RKO (cell line): ENCODE measurements at places on chromosomes 13 and 19.

GRCh38 chr13:46179491-46179908, 2.5 kb downstream of the LCP1 start:
- no peak for DNase-seq

DNA sequence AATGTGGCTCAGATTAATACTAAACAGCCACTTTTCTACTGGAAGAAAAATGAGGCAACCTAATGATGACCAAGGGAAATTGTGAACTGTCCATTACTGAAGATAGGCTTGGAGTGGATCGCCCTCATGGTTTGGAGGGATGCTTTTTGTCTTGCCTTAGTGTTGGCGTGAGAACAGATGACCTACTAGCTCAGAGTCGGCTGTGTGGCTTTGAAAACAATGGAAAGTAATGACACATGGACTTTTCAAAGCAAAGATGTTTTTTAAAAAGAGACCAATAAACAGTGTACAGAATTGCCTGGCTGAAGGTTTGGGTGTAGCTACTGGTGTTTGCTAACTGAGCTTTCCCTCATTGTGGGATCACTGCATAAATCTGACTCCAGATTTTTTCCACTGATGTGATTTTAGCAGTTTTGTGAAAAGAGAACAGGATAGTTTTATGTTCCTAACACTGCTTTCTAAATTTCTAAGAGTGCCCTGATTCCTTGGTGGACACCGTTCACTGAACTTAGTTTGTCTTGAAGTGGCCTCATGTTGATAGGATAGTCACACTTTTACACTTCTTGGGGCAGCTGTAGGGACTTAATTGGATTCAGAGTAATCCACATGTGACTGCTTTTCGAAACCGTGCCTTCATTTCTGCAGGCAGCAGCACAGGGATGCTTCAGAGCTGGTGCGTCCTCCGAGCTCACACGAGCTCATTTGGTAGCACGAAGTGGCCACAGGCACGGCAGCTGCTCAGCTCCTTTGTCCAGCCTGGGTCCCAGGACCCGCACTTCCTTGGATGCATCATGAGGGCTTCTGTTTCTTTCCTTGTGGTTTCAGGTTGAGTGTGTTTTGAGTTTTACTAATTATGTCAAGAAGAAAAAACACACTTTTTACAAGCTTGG, 4.3 kb downstream of the CEBPG start:
- no peak for DNase-seq

DNA sequence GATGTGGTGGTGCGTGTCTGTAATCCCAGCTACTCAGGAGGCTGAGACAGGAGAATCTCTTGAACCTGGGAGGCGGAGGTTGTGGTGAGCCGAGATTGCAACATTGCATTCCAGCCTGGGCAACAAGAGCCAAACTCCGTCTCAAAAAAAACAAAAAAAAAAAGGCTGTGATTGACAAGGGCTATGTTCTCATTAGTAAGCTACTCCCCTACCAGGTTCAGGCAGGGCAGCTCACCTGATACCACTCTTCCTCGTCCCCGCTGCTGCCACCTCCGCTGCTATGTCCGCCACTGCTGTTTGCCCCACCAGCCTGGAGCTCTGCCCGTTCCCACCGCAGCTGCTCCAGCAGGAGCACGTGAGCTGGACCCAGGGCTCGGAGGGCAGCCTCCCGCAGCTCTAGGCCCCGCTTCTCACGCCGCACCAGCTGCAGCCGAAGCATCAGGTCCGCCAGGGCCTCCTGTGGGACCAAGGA, 9.4 kb downstream of the USHBP1 start:
- DNase-seq, result no peak

GRCh38 chr13:22161871-22162270, 491.0 kb downstream of the FGF9 start:
- no peak for DNase-seq

DNA sequence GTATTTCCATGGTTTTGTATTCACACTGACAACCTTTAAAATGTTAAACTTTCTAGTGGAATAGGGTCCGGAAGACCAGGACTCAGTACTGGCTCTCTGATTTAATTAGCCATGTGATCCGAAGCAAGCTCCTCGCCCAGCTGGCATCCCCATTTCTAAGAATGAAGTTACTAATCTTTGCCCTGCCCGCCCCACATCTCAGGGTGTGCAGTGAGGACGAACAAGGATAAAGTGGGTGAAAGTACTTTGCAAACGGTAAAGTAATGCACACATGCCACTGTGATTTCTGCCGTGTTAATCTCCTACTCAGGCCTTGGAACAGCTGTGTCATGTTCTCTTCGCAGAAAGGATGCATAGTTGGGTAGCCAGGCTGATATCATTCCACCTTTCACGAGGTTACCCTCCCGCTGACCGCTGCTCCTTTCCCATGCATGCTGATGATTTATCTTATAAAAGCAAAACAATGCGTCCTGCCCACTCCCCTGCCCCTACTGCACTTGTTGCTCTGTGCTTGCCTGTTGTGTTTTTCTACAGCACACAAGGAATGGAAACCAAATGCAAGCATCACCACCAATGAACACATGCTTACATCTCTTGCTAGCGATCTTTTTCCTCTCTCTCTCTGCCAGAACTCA, 539.0 kb downstream of the EFNB2 start:
- DNase-seq, result no peak

GRCh38 chr19:11111117-11111770, 22.0 kb downstream of the LDLR start:
- DNase-seq, result no peak

DNA sequence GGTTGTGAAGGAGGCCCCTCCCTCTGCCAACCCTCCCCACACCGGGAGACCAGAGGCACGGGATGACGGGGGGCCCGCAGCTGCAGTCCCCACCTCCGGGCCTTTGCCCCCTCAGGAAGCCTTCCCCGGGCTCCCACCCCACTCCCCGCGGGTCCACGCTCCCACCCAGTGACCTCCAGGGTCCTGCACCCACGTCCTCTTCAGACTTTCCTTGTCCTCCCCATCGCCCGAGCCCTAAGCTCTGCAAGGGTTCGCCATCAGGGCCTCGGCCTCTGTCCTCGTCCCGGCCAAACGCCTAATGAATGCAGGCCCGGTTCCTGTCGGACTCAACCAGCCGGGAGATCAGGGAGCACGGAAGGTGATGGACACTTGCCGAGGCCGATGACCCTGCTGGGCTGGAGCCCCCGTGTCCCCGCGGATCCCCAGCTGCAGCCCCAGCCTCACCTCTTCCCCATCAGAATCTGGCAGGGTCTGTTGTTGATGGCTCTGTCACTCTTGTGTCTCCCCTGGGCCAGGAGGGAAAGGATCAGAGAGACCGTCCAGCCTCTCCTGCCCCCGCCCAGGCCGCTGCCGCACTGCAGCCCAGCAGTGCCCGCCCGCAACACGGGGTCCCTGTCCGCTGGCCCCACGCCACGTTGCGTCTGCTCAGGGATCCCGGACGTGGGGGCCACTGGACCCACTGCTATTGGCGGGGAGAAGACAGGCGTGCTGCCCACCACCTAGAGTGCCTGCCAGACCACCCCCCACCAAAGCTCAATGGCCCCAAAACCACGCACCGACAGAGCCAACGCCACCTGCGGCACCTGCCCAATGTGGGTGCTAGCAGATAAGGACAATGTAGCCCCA, 5.7 kb downstream of the ATP8B3 start:
- no peak for DNase-seq

DNA sequence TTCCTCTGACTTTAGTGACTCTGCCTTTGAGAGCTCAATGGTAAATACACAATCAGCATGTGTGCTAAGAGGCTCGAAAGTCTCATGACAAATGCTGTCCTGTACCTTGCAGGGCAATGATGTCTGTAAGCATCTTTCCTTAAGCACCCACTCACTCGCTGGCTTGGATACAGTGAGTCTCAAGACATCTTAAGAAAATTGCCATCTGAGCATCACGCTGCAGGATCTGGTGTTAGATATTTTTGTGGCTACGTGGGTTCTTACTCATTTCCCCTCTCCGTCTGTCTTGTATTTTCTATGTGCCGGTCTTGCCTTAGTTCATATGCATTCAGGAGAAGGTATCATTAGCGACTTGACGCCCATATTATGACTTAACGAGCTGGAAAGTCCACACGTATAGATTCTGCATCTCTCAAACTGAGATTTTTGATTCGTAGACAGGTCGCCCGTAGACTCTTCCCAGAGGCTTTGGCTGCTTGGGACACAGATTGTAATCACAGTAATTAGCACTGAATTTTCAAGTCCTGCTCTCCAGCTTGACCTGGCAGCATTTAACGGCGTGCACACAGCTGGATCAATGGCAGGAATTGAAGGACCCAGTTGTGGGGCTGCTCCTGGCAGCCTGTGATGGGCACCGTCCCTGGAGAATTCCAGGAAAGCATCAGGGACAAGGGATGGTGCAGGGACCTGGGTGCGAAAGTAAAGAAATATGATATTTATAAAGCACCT, 231.2 kb downstream of the ZIC5 start:
- no peak for DNase-seq

GRCh38 chr13:114130131-114130836, 2.1 kb downstream of the RASA3 start:
- DNase-seq, result peak; percentile 36

- no peak for DNase-seq
Observed at GRCh38 chr19:10911579-10912363, 16.7 kb downstream of the YIPF2 start.

DNA sequence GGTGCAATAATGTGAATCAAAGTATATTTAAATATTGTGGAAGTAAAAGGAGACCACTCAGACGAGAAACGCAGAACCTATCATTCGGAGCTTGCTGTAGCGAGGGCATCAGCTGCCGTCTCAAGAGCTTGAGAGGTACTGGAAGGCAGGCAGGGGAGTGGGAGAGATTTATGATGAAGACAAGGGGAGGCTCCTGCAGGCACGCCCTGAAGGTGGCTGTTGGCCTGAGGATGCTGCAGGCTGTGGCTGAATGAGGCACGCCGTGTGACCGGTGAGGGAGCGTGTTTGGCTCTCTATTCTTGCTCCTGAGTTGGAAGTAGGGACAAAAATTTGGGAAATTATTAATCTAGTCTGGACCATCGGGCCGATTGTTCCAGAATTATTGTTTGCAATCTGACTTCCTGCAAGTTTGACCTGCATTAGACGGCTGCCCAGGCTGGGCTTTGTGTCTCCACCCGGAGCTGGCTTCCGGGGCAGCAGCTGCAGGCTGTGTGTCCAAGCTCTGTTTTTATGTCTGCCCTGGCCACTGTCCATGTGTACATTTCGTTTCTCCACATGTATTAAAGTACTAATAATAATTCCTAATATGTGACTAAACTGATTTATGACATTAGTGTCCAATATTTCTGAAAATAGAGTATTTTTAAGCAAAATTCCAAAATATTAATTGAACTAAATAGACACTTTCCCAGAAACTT, 91.1 kb upstream of the ANKRD10 start:
- DNase-seq, result no peak

DNA sequence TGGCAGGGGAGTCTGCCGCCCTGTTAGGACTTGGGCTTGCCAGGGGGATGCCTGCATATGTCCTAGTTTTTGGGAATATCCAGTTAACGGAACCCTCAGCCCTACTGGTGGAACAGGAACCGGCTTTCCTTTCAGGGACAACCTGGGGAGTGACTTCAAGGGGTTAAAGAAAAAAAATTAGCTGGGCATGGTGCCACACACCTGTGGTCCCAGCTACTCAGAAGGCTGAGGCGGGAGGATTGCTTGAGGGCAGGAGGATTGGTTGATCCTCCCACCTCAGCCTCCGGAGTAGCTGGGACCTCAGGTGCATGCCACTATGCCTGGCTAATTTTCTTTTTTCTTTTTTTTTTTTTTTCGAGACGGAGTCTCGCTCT, 22.5 kb downstream of the LDLR start:
- no peak for DNase-seq

GRCh38 chr13:30364876-30365275, 57.4 kb upstream of the UBE2L5 start:
- no peak for DNase-seq

DNA sequence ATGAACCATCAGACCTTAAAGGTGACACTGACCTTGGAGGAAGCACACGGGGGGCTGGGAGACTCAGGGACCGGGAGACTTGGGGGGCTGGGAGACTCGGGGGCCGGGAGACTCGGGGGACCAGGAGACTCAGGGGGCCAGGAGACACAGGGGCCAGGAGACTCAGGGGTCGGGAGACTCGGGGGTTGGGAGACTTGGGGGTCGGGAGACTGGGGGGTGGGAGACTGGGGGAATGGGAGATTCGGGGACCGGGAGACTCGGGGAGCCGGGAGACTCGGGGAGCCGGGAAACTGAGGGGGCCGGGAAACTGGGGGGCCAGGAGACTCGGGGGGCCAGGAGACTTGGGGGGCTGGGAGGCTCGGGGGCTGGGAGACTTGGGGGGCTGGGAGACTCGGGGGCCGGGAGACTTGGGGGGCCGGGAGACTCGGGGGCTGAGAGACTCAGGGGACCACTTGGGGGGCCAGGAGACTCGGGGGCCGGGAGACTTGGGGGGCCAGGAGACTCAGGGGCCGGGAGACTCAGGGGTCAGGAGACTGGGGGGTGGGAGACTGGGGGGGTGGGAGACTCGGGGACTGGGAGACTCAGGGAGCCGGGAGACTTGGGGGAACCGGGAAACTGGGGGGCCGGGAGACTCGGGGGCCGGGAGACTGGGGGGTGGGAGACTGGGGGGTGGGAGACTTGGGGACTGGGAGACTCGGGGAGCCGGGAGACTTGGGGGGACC, 62.9 kb downstream of the RASA3 start:
- no peak for DNase-seq

GRCh38 chr19:30492586-30493270, 120.5 kb downstream of the ZNF536 start:
- DNase-seq, result no peak

DNA sequence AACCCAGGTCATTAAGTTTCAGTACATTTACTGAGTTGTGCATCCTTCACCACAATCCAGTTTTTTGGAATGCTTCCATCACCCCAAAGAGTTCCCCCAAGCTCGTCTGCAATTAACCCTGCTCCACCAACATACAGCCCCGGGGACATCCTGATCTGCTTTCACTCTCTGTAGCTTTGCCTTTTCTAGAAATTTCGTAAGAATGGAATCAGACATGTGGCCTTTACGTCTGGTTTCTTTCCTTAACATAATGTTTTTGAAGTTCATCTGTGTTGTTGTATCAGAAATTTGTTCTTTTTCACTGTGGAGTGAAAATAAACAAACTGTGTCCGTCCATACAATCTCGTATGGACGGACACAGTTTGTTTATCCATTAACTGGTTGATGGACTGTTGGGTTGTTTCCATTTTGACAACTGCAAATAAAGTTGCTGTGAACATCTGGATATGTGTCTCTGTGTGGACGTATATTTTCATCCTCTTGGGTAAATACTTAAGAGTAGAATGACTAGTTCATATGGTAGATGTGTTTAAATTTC, 2.9 kb downstream of the KLHL26 start:
- no peak for DNase-seq
